ENCODE measurements at places on chromosomes 4 and X.

DNA sequence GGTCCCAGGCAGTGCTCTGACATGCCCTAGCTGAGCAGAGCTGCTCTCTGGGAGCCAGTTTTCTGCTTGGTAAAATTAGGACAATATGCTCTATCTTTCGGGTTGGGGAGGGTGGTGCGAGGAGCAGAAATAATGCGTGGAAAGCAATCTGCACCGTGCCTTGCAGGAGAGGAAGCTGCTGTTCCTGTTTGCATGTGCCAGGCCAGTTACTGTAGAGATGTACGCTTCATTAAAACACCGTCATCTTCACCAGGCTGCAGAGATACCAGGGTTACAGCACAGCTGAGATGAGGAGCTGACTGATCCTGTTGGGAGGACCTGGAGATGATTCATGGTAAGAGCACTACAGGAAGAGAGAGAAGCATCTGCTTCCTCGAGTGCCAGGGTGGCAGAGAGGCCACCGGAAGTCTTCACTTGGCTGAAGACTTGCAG, 29.5 kb upstream of the IRF2 start:
- no peak for DNase-seq

- no peak for DNase-seq
These were observed 142.8 kb upstream of the KLF8 start for GRCh38 chrX:56089376-56089775.

GRCh38 chrX:112694062-112694461, 14.3 kb upstream of the LHFPL1 start:
- DNase-seq: no peak

DNA sequence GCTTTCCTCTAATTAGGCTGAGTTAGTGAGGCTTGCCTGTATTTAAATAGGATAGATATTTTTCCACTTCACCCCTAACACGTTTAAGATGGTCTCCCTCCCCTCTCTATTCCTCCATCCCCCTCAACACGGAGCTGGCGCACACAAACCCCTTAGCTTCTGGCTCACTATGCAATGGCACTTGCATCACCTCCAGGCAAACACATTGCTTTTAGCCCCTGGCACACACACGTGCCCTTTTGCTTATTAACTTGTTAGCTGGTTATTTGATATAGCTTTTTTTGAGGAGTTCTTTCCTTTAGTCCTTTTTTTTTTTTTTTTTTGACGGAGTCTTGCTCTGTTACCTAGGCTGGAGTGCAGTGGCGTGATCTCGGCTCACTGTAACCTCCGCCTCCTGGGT, 94.3 kb downstream of the HDAC8 start:
- no peak for DNase-seq

GRCh38 chr4:113050837-113051236, 1.4 kb downstream of the ANK2 start:
- DNase-seq: no peak

- no peak for DNase-seq
These were observed 344 bp downstream of the TMPRSS11D start for GRCh38 chr4:67883458-67883857.
